ENCODE measurements at places on chromosomes 7 and 10.

GRCh38 chr10:65033957-65034356, 1512.8 kb downstream of the REEP3 start:
- no peak for DNase-seq

GRCh38 chr10:108090476-108091215, 926.1 kb upstream of the SORCS1 start:
- no peak for DNase-seq

- no peak for DNase-seq
Measured at GRCh38 chr7:27122077-27122910, 8.3 kb downstream of the HOXA4 start.

GRCh38 chr7:25895792-25896171, 256.2 kb upstream of the NFE2L3 start:
- no peak for DNase-seq

- DNase-seq = no peak
Measured at GRCh38 chr10:48317321-48317990, 11.0 kb downstream of the MAPK8 start.

- DNase-seq = no peak
Measured at GRCh38 chr10:25966844-25967243, 32.8 kb downstream of the MYO3A start.

DNA sequence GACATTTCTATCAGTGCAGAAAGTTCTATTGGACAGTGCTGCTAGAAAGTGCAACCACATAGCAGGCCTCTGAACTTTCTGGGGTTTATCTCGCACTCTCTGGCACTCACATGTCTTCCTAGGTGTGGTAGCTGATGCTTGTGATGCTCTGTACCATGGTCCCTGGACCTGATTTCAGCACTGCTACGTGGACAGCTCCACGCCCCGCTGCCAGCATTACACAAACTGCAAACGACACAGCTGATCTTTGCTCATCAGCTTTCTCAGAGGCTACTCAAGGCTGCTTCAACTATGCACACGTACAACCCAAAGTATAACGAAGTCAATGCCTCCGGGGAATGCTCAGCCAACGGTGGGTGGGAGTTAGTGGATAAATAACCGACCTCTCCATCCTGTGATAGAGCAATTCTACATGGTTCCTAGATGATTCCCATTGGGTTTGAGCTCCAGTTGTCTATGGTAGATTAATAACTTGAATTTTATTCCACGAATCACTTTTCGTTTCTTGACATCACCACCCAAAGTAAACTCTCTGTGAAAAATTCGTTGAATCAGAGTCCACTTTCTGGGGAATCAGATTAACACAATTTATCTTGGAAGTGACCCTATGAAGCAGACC, 302.5 kb downstream of the ACTR3B start:
- DNase-seq = no peak

DNA sequence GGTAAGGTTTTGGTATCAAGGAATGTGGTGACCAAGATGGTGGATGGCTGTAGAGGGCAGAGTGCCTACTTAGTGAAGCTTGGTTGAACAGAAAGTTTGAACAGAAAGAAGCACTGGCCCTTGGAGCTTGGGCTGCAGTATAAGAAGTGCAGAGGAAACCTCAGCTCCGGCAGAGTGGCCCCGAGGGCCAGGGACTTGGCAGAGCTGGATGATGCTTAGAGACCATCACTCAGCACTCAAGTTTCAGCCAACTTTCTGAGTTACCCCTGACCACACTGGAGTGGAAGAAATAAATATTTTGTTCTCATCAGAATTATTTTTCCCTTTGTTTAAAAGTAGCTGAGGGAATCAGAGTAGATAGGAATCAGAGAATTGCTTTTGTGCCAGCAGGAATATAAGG, 336.7 kb downstream of the C7orf25 start:
- no peak for DNase-seq

GRCh38 chr10:95485056-95485844, 75.9 kb downstream of the SORBS1 start:
- no peak for DNase-seq

DNA sequence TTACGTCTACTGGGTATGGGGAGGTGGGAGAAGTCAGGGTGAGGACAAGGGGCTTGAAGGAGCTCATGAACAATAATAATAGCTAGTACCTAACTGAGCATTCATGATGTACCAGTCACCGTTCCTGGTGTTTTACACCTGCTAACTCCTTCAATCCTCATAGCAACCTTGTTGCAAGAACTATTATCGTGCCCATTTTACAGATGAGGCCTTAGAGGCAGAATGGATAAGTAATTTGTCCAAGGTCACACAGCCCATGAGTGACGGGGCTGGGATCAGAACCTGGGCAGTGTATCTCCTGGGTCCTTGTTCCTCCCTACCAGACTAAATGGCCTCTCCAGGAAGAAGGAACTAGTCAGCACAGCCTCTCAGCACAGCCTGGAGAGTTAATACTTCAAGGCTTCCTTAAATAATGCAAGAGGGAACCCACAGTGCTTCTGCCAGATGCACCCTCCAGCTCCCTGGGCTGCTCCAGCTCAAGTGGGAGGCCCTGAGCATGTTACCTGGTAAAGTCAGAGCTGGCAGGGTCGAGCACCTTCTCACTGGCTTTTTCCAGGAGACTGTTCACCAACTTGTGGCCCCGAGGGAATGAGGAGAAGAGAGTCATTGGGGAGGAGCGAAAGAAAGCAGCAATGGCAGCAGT, 28.8 kb downstream of the RRP12 start:
- no peak for DNase-seq

DNA sequence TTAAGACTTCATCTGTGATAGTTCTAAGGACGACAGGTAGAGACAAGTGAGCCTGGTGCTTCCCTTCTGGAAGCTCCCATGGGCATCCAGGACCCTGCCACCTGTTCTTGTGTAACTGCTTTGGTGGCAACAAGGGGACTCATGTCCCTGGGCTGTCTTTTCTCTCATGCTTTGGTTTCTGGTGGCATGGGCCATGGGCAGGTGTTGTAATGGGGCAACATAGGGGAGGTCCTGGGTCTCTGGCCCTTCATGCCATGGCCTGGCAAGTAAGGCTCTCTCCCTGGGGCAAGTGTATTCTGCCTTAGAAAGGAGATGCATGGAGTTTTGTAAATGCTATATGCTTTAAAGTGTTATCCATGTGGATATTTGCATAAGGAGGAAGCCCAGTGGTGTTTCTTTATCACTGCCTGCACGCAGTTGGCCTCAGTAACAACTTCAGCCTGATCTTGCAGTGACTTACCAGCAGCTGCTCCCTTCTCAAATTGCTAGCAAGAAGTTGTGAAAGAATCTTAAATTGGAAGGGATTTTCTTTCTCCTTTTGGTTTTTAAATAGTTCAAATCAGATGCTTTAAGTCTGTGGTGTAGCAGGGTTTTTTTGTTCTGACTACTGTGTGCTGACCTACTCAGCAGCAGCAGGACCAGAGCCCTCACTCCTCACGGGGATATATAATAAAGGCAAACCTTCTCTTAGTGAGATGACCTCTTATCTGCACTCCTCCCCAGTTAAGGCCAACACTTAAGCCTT, 39.9 kb downstream of the OGDH start:
- DNase-seq = no peak

DNA sequence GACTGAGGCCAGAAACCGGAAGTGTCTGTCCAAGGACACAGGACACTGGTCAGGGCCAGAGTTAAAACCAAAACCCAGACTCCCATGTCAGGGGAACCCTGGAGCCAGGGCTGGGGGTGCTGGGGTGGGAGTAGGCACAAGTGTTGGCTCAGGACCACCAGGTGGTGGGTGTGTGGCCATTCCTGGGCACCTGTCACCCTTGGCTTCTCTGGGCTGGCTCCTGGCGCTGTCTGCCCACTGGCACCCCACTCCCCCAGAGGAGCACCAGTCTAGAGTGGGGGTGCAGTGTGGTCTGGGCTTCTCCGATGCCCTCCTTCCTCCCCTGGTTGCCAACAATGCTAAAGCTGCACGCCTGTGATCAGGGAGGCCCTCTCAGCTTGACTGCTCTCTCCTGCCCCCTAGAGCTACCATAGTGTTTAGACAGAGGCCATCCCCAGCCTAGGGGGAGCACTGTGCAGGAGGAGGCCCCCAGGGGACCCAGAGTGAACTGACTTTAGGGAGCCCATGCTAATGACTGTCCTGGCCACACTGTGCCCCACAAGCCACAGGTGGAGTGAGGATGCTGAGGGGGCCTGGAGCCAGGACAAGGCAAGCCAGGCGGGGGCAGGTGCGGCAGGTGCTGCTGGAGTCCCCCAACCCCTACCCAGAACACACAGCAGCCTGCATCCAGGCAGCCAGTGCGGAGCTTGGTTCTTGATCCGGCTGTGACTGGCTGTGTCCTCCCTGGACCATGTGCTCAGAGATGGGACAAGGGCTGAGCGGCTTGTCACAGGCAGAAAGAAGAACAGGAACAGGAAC, 11.0 kb downstream of the RASGEF1A start:
- DNase-seq = no peak

DNA sequence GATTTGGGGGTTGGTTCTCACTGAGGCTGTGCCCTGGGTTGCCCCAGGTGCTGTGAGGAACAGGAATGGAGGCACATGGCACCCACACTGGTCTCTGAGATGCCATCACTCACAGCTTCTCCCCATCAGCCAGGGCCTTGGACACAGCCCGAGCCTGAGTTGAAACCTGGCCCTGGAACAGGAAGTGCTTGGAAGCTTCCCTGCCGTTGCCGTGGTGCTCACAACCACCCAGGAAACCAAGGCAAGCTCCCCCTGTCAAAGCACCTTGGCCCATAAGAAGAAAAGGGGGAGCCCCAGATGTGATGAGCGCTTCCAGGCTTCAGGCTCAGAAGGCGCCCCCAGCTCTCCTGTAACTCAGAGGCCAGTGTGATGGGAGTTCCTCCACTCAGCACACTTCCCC, at the start of gene BTBD16:
TSS of gene BTBD16 (plus strand) at position 221 of the 400 bp plus-strand sequence. CDS start 3,786 bp downstream, outside the sequence.
- no peak for DNase-seq

GRCh38 chr7:33725111-33726025, 180.0 kb upstream of the BMPER start:
- DNase-seq = no peak

DNA sequence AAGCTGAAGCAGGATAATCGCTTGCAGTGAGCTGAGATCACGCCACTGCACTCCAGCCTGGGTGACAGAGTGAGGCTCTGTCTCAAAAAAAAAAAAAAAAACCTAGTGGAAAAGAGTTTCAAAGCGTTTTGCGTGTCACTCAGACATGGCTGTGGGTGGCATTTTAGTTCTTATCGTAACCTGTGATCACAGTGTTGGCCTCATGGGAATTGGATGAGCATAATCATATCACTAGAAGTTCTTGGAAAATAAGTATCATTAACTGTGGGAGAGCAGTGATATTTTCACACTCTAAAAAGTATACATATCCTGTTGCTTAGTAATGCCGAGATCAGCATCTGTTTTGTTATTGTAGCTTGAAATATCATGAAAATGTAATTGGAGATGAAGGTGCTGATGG, 92.6 kb downstream of the CREM start:
- DNase-seq = no peak

- no peak for DNase-seq
Measured at GRCh38 chr10:101940916-101941315, 97.3 kb upstream of the KCNIP2 start.

DNA sequence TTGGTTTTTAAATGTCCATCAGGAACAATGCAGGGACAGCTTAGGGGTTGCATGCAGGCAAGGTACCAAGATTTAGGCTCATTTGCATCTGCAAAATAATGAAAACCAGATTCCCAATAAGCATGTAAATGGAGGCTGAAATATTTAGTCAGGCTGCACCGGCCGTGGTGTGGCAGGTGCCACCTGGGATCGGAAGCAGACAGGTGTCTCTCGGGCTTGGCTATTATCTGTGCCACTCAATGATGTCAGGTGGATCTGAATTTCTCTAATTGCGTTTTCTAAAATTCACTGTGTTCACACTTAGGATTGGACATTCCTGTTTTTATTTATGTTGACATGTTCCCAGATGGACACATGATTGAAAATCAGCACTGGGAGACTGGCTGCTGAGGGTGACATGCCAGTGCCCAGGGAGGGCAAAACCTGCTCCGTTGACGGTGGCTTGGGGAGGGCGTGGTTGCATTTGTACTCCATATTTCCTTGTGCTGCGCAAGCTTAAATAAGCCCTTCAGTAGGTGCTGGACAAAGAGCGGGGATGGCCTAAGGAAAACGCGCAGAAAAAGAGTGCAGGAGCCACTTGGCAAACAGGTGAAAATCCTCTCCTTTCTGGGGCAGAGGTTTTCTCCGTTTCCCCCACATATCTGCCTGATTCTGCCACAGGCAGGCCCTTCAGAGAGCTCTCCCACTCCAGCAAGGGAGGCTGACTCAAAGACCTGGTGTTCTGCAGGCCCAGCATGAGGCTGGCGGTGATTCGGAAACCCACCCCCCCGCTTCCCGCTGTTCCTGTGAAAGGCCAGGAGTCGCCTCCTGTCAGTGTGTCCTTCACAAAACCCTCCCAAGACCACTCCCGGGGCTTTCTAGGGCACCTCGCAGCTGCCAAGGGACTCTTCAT, 142.5 kb downstream of the WDR37 start:
- DNase-seq = no peak

- no peak for DNase-seq
Measured at GRCh38 chr10:32952541-32953276, 5.3 kb downstream of the ITGB1 start.

DNA sequence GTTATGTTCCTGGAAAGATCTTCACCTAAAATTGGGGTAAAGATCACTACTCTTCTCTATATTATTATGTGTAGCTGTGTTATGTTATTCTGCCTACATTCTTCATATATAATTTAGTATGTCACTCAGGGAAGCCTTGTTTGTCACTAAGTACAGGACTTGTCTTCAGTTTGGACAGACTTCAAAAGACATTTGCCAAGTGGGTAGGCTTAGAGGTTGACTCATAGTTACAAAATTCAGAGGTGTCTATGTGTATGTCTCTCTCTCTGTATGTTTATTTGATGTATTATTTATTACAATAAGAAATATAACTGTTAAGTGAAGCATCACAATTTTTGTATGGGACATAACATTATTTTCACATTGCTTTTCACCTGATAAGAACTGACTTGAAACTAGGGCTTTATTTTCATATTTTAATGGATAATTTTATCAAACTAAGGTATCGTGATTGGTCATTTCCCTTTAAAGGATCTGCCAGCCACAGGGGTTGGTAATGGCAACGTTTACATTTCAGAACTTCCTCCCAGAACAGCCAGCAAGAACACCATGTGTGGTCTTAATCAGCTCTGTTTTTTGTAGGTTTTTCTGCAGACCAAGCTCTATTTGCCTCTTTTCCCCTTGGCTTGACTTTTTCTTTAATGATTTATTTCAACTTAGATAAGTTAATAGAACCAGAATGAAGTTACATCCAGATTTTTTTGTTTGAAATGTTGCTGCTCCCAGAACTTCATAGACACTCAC, 262.1 kb upstream of the CACNA2D1 start:
- peak; percentile 30 for DNase-seq

DNA sequence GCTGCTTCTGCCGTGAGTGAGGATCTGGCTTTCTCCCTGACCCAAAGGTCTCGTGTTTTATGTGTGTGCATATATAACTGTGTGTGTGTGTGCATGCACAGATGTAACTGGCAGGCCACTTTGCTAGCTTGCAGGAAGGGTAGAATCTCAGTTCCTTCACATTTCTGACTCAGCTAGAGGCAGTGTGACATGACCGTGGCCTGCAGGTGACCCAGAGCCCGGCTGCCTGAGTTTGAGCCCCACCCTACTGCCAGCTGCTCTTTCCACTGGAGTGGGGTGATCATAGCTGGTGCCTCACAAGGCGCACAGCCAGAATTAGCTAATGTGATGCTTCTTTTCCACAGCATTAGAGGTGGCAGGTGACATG, 9.3 kb upstream of the MYL7 start:
- no peak for DNase-seq
